Activated CD4-positive, alpha-beta T cell treated with anti-CD3 and anti-CD28 coated beads, Interleukin-10, Interleukin-2, amounts not matched to agents 100 ng/mL and 50 ng/mL, durations not matched to agents 16 hours and 8 hours (primary cell): ENCODE measurements at places on chromosomes 5 and 9.

DNA sequence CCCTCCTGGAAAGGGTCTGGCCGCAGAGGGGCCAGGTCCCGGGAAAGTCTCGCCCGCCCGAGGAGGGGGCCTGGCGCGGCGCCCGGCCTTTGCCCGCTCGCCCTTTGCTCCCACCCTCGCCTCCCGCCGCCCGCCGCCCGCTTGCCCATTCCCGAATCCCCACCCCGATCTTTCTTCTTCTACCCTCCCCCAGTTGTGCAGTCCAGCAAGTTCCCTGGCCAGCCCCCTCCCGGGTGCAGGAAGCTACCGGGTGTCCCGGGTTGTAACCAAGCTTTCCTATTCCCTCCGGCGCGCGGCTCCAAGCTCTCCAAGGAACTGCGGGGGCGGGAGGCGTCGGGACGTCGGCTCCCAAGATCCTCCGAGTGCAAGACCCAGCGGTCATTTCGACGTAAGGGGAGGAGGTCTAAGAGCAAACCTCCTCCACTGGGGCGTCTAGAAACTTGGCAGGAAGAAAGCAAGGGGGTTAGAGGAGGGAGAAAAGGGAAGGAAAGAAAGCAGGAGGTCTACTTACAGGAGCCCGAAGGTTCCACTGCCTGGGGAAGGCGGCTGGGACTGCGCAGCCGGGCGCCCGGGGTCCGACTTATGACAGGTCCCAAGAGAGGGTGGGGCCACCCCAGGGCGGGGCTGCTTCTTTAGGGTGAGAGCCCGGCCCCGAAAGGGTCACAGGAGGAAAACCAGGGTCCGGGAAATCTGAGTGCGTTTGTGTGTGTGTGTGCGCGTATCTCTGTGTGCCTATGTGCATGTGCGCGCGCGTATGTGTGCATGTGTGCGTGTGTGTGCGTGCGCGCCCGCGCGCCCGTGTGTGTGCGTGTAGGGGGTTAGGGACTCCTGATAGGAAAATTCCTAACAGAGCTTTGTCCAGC is at the start of gene PTGR1:
Gene PTGR1, minus strand, starts transcription at position 556 of the 863 bp plus-strand sequence. CDS start 2,225 bp downstream, outside the sequence.
- DNase-seq = peak; percentile 34

- no peak for DNase-seq
Measured at GRCh38 chr5:115735108-115735998, 81.1 kb downstream of the CDO1 start.

- peak; percentile 37 for DNase-seq
Measured at GRCh38 chr5:132813599-132814502, 749 bp downstream of the SOWAHA start.

GRCh38 chr9:99485459-99485858 is 263.4 kb downstream of the SEC61B start:
- no peak for DNase-seq

GRCh38 chr5:115838885-115839518 is 2.4 kb downstream of the ATG12 start:
- peak; percentile 78 for DNase-seq

DNA sequence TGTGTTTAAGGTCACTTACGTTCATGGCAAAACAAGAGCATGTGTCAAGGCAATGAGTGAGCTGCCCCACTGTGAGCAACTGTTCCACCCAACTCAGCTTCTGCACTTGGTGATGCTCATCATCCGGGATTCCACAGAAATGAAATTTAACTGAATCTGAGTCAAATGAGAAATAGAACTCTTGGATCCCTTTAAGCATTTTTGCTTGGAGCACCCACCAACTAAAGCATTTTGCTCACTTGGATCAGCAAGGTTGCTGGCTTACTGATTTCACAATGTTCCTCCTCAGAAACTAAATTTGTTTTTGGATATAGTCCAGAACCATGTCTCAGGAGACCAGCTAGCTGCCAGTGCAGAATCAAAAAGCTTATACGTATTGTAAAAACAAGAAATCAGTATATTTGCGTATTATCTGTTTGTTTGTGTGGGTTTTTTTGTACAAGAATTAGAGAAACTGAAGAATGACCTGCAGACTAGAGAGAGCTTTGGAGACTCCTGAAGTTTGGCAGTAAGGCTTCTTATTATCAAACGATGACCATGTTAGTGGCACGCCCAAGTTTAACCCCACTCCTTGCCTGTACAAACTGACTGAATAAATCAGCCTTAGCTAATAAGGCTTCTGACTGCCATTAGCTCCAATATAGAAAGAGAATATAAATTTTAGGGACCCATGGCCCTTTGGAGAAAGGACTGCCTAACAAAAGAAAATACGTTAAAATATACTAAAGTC is 153.8 kb upstream of the FST start:
- DNase-seq = no peak

DNA sequence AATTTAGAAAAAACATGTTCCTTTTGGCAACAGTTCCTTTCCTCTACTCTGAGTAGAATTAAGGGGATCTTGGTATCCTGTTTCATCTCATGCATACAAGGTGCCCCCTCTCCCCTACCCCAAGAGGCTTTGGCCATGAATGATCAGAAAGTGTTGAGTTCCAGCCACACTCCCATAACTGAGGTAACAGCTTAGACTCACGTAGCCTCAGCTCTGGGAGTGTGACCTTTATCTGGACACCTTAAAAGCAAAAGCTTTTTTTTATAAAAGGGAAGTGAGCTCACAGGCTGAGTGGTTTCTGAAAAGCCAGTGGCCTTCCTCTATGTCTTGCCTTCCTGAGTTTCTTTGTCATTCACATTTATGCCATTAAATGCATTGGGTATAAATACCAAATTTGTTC is 900 bp upstream of the HAVCR2 start:
- peak; percentile 75 for DNase-seq

DNA sequence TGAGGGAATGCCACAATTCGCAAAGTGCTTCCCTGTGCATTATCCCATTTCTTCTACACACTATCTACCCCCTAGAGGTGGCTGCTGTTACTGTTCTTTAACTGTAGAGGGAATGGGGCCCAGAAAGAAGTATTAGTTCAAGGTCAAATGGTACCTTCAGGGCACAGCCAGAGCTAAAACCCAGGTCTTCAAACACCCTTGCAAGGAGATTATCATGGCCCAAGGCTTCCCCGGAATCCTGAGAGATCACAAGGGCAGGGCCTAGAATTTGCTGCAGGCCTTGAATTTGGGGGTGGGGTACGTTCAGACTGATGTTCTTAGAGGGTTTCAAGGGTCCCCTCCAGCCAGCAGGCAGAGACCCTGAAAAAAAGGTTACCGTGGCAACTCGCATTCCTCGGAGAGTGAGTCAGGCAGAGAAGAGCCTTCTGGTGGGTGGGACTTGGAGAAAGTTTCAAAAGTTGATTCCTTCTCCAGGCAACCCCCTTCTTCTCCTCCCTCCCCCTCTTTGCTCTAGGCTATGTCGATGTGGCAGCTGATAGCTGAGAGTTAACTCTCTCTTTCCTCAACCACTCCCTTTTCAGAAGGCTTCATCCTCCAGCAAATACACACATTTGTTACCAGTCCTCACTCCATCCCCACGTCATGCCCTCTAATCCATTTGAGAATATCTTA is 1.9 kb downstream of the SPARC start:
- DNase-seq = no peak

DNA sequence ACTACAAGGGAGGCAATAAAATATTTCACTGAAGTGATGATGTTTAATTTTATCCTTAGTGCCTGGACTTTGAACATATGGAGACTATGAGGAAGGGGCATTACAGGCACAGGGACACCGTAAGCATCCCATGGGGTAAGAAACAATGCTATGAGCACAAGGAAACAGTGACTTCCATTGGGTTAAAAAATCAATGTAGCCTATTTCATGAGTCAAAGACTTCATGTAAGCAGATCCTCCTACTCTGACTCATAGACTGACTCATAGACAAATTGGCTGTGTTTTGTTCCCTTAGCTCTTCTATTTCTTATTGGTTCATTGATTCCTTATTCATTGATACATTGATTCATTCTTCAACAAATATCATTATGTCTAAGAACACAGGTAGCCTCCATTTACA is 351.0 kb downstream of the PRELID2 start:
- DNase-seq = no peak

- no peak for DNase-seq
Measured at GRCh38 chr5:115795700-115796099, 20.8 kb downstream of the CDO1 start.
